ENCODE measurements at places on chromosomes 5 and 9.

DNA sequence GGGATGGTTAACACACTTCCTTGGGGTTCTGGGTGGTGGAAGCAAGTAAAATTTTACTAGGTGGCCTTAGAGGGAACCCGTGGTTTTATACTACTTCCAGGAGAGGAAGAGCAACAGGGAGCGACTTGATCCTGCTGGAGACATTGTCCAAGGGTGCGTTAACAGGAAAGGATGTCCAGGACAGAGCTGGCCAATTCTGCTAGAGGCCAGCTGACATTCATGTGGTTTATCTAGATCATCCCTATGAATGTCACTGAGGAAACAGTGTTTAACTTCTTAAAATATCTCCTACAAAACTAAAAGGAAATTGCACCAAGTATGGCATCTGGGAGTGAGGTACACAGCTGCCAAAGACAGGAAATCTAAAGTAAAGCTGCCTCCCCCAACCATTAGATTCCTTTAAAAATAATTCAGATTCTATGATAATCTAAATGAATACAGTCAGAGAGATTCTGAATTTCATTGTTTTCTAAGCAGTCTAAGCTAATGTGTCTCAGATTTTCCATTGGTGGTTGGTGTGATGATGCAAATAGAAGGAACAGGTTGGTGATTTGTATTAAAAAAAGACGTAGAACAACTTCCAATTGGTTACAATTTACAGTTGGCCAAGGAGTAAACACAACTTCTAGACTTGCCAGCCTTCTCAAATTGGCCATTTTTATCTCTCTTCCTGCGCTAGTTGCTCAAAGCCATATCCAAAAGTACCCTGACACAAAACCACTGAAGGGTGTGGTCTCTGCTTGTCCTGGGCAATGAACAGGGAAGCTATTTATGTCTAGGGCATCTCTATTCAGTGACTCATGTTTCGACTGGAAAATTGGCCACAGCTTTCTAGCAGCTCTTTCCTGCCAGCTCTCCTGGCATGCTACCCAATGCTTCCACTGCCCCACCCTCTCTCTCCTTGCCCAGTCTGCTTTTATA, 574.7 kb upstream of the MEF2C start:
- no peak for DNase-seq

- no peak for DNase-seq
These were observed 516.6 kb downstream of the RAB3C start for GRCh38 chr5:59099270-59099994.

DNA sequence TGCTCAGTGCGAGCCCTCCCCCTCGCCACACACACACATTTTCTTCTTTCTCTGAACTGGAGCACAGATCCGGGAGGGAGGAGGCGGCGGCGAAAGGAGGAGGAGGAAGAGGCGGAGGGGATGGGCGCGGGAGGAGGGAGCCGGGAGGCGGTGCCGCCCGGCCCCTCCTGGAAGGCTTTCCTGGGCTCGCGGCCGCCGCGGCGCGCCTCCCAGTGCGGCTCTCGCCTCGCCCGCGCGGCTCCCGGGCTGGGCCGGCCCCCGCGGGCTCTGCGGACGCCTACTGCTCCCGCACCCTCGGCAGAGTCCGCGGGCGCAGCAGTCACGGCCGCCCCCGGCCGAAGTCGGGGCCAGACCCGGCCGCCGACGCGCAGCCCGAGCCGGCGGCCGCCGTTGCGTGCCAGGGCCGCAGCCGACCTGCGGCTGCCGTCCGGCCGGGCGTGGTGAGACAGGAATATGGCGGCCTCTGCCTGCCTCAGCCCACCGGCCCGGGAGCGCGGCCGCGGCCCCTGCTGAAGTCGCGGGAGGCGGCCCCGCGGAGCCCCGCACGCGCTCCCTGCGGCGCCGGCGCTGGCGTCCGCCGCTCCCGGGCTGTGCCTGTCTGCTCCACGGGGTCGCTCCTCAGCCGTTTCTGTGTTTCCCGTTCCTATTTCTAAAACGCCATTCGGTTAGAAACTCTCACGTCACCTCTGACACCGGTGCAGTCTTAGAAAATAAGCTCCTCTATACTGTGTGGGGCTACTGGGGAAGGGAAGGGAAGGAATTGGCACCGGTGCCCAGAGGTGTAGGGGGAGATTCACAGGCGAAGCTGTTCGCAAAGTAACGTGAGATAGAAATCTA, 500 bp upstream of the GNAQ start:
- peak; percentile 19 for DNase-seq

GRCh38 chr5:91269198-91269597, 113.9 kb downstream of the ARRDC3 start:
- no peak for DNase-seq

- DNase-seq, result no peak
These were observed 106.3 kb downstream of the GDA start for GRCh38 chr9:72255569-72255968.

GRCh38 chr5:169566202-169566601, 17.4 kb upstream of the SPDL1 start:
- no peak for DNase-seq

- DNase-seq, result no peak
These were observed 120.9 kb upstream of the TMEM161B start for GRCh38 chr5:88389338-88390095.

DNA sequence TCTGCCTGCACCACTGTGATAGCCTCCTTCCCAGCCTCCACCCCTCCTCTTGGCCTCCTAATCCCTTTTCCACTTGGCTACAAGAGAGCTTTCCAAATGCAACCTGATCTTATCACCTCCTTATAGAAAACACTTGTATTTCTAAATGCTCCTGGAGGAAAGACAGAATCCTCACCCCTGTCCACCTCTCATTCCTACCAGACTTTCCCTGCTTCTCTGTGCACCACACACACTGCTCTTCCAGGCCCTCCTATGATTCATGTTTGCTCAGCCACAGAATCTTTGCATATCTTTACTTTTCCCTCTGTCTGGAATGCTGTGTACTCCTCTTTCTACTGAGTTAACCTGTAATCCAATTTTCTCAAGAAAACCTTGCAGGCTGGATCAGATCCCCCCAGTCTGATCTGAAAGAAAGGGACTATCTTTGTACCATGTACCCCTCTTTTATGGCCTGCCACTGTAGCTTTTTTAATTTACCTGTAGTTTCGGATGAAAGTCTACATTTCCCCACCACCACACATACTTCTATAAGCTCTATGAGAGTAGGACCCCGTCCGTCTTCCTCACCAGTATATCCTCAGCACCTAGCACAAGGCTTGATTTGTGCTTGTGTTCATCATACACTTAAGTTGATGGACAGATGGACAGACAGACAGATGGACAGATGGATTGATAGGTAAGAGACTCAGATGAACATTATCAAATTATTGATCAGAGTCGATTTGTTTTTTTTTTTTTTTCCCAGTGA, 95.3 kb downstream of the GALNT10 start:
- DNase-seq, result no peak

- DNase-seq, result no peak
These were observed 66.0 kb downstream of the MYO10 start for GRCh38 chr5:16869821-16870796.

GRCh38 chr5:100574716-100575115, 39.5 kb downstream of the FAM174A start:
- DNase-seq, result no peak

GRCh38 chr9:94813379-94813778, 86.9 kb downstream of the AOPEP start:
- no peak for DNase-seq

DNA sequence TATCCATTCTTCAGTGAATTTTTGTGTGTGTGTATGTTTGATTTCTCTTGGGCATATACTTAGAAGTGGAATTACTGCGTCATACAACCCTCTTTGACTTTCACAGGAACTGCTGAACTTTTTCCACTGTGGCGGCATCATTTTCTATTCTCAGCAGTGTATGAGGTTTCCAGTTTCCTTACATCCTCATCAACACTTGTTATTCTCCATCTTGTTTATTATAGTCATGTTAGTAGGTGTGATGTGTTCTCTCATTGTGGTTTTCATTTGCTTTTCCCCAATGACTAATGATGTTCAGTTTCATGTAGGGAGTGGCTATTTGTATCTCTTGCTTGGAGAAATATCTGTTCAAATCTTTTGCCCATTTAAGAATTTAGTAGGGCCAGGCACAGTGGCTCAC, 2.6 kb downstream of the ZNF79 start:
- DNase-seq, result no peak

GRCh38 chr5:143581147-143581546, 177.7 kb upstream of the NR3C1 start:
- DNase-seq, result no peak

GRCh38 chr5:53463909-53464621, 16.4 kb upstream of the FST start:
- no peak for DNase-seq

GRCh38 chr9:33092634-33093033, 16.2 kb upstream of the SMU1 start:
- no peak for DNase-seq

DNA sequence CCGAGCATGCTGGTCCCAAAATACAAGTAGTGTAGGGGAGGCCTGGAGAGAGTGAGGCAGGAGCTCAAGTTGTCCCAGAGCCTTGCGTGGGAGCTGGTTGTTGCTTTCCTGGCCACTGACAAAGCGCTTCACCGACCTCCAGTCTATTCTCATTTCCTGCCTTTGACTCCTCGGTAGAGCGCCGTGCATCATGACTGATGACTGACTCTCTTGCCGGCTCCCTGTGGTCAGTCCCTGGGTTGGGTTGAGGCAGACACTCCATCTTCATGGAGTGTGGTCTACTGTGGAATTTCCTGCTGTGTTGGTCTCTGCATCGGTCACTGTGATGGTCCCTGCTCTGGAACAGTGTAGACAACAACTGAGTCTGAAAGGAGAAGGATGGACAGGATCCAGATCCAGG, 175.1 kb upstream of the S1PR3 start:
- no peak for DNase-seq

- no peak for DNase-seq
These were observed 100.7 kb upstream of the SPRY4 start for GRCh38 chr5:142425286-142426065.

GRCh38 chr9:114179516-114179915, 24.2 kb downstream of the COL27A1 start:
- DNase-seq, result no peak

GRCh38 chr5:56757077-56757476, 58.3 kb upstream of the MAP3K1 start:
- no peak for DNase-seq

- DNase-seq, result no peak
These were observed 263.5 kb upstream of the ANKRD55 start for GRCh38 chr5:56496581-56497063.

- DNase-seq, result no peak
These were observed 154.4 kb downstream of the TLR4 start for GRCh38 chr9:117858561-117858960.

- no peak for DNase-seq
These were observed 26.3 kb upstream of the PTGER4 start for GRCh38 chr5:40653221-40654022.

DNA sequence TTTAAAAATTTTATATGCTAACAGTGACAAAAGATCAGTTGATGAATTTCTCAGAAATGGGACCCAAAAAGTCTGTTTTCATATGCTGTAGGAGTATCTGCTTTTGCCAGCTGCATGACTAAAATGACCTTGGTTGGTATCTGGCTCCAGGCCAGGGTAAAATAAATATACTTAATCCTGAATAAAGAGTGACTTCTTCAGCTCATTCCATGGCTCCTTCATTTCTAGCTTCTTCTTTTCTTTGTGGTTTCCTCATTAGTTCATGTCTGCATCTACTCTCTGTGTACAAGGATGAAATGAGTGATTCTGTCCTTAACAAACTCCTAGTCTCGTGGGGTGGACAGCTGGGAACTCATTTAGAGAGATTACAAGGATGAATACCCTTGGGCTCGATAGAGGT, 36.0 kb downstream of the RCL1 start:
- no peak for DNase-seq

- no peak for DNase-seq
These were observed 13.6 kb downstream of the CCNH start for GRCh38 chr5:87398981-87399614.

- no peak for DNase-seq
These were observed 396.0 kb downstream of the LRRC70 start for GRCh38 chr5:62974623-62975022.

GRCh38 chr9:31848505-31849285, 535.7 kb upstream of the ACO1 start:
- DNase-seq, result no peak

DNA sequence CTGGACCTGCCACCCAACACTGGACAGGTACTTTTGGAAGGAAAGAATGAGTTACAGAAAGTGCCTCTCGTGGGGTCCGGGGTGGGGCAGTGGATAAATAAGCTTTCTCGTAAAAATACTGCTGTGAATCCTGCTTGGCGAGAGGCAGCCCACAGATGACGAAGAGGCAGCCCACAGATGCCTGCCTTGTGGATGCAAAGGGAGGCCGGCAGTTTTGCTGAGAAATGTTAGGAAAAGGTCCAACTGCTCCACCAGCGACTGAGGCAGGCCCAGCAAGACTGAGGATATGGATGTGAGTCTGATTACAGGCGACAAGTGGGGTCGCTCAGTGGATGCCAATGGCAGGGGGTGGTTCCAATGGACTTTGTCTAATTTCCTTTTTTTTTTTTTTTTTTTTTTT, 79.1 kb upstream of the PPP1R26 start:
- no peak for DNase-seq

DNA sequence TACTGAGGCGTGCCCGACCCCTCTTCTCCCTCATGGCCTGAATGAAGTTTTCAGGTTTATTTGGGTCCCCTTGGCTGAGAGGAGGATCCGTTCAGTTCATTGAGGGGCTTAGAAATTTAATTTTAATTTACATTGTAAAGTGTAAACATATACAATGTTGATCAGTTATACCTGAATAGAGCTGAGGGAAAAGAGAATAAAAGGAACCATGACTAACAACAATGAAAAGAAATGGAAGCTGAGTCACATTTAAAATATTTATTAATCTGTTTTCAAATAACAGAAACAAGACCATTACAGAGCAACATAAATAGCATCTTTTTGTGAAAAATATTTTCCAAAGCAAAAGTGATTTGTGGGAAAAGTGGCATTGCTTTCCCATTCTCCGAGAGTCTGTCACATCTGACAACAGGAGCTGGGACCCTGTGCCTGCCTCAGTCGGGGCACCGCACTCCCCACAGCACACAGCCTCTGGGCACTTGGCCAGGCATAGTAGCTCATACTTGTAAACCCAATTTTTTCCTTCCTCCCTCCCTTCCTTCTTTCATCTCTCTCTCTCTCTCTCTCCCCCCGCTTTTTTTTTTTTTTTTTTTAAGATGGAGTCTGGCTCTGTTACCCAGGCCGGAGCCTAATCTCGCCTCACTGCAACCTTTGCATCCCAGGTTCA, 28.7 kb downstream of the PROP1 start:
- no peak for DNase-seq

- peak; percentile 69 for DNase-seq
These were observed 41.2 kb downstream of the SLC22A5 start for GRCh38 chr5:132410451-132411303.

- DNase-seq, result no peak
These were observed 271.4 kb downstream of the CSNK1G3 start for GRCh38 chr5:123783421-123783820.

- DNase-seq, result no peak
These were observed 94.6 kb downstream of the EFNA5 start for GRCh38 chr5:107576155-107576554.

GRCh38 chr9:6443661-6444060, 30.7 kb downstream of the UHRF2 start:
- no peak for DNase-seq
